ENCODE measurements at places on chromosomes 7 and 10.

GRCh38 chr10:45278860-45279498, 36.4 kb downstream of the OR13A1 start:
- DNase-seq, result no peak

GRCh38 chr10:28948046-28948445, 270.7 kb downstream of the BAMBI start:
- no peak for DNase-seq

DNA sequence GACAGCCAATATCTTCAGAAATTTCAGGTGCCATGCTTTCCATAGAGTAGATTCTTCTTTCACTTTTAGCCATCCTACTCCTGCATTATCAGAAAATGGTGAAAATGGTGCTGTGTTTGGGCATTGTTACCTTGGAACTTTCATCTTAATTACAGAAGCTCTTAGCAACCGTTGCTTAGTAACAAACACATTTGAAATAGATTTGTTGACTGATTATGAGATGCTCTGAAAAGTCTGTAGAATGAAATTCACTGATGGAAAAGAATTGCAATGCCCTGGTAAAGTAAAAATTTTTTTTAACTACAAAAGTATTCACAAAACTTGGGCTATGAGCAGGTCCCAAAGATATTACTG, 249.3 kb upstream of the NEBL start:
- no peak for DNase-seq

DNA sequence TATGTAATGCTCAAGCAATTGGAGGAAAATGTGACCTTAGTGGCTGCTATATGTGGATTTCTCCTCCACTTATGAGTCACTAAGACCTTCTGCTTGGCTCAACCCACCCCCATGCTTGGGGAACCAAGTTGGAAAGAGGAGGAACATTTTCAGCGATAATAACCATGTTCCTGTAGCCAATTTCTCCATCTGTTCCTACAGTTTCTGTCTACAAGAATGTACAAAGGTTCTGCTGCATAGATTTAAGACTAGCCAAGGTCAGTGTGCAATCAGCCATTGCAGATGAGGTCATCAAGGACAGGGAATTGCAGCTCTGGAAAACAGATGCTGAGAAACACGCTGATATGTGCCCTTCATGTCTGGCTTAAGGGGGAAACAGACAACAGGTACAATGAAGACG, 5.6 kb upstream of the NRCAM start:
- no peak for DNase-seq

- DNase-seq, result no peak
These were observed 3.4 kb downstream of the STYXL1 start for GRCh38 chr7:76044375-76044865.

All from activated T-cell treated with anti-CD3 and anti-CD28 coated beads, Interleukin-2, amount 50 U/mL, for 72 hours (primary cell).